ENCODE measurements at places on chromosomes 5 and 9.

DNA sequence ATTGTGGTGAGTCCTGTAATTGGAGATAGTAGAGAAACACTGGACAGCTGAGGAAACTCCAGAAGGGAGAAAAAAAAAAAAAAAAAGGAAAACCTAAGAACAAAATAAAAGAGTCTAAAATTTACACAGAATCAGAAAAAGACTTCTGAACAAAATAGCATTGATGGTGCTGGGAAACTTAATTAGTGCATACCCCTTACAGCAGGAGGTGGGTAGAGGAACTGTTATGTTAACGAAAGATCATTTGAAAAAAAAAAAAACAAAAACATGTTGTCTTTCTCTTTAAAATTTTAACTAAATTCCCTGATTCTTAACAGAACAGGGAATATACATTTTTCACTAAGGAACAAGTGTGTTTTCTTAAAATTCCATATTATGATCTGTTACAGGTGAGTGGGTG is 11.6 kb upstream of the MTX3 start:
- no peak for DNase-seq

GRCh38 chr5:151686674-151687407 is at the start of gene SPARC:
Gene SPARC (minus strand): TSS chr5:151686915. CDS start chr5:151676188, 10,727 bp downstream.
- DNase-seq: no peak

GRCh38 chr5:95029569-95030366 is 255.1 kb downstream of the MCTP1 start:
- DNase-seq: peak; percentile 33

GRCh38 chr5:63401436-63402046 is 560.7 kb downstream of the HTR1A start:
- no peak for DNase-seq

- no peak for DNase-seq
Observed at GRCh38 chr5:168796000-168796399, 216.8 kb upstream of the PANK3 start.

DNA sequence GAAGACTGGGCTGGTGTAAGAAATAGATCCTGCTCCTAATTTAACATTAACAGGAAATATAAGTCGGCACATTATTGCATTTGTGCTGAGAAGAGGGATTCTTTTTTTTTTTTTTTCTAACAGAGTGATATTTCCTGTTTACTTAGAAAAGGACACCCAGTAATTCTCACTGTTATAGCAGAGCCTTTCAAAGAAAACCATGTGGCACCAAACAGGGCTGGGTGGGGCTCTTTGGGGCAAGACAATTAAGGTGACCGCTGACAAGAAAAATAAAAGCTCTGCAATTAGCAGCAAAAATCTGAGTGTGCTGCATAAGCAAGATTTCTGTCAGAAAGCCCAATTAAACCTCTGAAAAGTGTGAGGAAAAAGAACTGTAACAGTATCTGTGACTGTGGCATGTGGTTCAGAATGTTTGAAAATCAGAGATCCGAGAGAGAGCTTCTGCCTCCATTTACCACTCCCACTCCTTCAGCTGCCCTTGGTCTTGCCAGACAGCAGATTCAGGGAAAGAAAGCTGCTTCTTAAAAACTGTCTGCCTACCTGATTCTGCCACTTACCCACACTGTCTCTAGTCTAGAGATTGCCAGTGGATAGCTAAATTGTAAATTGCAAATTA is 77.1 kb upstream of the IQGAP2 start:
- DNase-seq: no peak

Measured in GM12864 (cell line).